NCI-H345 (cell line): ENCODE measurements at places on chromosomes 4 and X.
A peak's percentile ranks its signal among the peaks of the same experiment; 100 is the strongest.

DNA sequence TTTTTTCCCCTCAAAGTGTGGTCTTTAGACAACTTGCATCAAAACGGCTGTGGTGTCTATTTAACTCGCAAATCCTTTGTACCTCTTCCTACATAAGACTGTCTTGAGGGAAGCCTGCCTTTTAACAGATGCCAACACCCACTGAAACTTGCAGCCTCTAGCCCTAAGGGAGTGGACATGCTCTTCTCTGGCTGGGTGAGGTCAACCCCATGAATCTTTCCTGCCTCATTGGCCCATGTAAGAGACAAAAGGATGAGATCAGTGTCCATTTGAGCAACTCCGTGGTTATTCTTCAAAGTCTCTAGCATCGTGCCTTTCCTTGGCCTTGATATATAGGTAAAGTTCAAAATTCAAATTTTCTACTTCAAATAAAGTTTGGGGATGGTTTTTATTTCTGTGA is 134.7 kb downstream of the SHROOM3 start:
- no peak for DNase-seq

- no peak for DNase-seq
Measured at GRCh38 chr4:111537165-111537564, 608.1 kb upstream of the FAM241A start.

- DNase-seq = no peak
Measured at GRCh38 chr4:87258677-87259076, 38.3 kb upstream of the KLHL8 start.

DNA sequence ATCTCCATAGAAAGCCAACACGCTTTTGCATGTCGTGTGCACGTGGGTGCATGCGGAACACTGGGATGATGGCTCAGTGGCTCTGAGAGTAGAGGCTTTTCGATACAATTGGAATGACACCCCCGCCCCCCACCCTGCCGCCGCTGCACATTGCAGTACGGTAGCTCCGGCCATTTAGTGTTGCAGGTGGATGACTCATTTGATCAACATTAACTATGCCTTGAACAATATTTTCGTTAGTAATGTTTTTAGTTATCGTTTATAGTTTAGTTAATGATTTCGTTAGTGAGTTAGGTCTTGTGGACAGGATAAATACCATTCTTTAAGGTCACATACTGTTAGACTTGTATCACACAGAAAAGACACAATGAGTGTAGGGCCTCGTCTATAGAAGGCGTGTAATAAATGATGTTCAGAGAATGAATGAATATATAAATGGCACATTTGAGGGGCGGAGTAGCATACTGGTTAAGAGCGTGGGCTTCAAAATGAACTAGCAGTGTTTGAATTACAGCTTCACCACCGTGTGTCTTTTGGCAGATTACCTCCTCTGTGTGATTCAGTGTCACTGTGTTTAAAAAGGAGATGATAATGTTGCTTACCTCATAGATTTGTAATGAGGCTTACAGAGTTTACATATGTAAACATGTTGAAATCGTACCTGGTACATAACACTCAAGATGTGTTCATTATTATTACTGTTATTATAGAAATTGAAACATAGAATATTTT is 67.2 kb upstream of the TENM3 start:
- no peak for DNase-seq

GRCh38 chr4:127856196-127856812 is 24.4 kb upstream of the PLK4 start:
- DNase-seq = no peak

DNA sequence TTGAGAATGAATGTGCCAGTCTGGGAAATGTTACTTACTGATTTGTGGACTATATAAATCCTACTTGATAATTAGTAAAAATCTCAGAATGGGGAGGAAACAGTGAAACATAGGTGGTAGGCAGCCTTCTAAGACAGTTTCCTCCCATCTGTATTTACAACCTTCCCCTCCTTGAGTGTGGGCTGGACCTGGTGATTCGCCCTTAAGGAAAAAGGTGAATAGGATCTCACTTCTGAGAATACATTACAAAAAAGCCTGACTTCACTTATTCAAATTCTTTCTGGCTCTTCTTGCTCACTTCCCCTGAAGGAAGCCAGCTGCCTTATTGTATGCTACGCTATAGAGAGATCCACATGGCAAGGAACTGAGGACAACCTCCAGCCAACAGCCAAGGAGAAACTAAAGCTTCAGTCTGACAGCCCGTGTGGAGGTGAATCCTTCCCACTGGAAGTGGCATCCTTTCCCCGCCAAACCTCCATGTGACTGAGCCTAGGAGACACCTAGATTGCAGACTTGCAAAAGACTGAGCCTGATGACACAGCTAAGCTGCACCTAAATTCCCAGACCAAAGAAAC is 585.0 kb downstream of the STPG2 start:
- DNase-seq = no peak

DNA sequence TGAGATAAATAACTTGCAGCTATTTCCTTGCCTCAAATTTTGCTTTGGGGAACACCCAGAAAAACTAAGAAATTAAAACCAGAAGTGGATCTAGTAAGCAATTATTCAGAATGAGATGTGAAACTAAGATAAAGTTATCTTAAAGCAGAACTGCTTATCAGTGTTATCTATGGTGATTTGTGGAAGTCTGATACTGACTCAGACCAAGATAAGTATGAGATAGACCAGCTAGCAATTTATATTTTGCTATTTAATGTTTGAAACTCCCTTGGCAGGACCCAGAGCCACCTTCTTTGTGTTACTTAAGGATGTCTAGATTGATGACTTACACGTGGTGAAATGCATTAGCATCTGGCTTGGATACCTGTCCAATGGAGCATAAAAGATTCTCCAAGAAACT is 368.1 kb downstream of the EPHA5 start:
- DNase-seq = no peak

DNA sequence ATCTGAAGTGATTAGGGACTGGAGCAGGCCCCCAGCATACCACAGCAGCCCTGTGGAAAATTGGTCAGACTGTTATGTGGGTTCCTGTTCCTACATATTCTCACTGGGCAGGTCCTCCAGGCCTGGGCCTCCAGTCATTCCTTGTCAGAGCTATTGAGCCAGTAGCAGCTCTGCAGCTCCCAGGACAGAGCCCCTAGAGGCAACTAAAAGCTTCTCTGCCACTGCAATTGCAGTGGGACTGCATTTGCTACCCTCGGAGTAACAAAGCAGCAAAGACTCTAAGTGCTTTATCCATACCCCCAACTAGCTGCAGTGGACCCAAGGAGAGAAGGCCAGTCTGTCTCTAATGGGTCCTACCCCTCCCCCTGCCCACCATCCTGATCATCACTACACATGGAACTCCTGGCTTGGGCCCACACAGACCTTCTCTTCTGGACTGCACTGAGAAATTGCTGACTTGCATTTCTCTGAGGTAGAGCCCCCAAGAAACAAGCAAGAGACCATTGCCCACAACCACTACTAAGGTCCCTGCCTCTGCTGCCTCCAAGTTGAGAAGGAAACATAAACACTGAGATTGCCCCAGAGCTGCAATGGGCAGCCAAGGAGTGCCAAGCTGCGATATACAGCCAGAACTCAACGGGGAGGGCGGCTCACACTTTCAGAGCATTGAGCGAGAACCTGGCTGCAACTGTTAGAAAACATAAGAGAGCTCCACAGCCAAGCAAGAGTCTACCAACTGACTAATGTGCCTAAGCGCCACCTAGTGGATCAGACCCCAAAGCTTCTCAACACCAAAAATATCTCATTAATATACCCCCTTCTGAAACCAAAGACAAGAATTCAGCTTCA is 738.7 kb upstream of the NDST4 start:
- peak; percentile 3 for DNase-seq

- DNase-seq = no peak
Measured at GRCh38 chr4:13328591-13328990, 155.5 kb downstream of the RAB28 start.

DNA sequence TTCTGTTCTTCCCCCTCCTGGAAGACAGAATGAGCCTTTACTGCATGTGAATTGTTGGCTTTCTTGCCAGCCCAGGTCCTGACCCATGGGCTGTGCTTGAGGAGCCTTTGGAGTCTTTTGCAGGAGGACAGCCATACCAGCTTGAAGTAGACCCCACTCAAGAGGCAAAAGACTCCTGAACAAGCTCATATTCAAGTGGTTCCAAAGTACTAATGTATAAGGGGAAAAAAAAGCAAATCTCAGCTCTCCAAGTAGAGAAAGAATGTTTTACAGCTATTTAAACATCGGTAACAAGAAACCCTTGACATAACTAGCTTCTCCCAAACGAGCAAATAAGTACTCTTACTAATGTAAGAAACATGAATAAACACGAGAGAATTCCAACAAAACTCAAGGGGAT is 174.9 kb upstream of the MXRA5 start:
- no peak for DNase-seq

DNA sequence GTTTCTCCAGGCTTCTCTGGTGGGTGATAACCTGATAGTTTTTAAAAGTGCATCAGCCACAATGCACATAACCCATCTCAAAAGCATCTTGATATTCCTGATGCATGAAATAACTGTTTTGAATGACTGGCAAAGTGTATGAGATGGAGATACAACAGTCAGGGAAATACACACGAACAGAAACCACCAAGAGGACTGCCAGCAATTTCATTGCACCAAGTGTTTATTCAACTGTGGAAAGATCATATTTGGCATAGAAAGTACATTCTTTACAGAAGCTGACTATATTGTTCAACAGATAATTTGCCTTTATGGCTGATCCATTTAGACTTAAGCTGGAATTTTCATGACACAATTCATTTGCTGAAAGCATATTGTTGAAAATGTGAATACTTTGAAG is 139.5 kb downstream of the SLIT2 start:
- DNase-seq = no peak

- no peak for DNase-seq
Measured at GRCh38 chrX:135200297-135200696, 29.1 kb upstream of the CT55 start.

DNA sequence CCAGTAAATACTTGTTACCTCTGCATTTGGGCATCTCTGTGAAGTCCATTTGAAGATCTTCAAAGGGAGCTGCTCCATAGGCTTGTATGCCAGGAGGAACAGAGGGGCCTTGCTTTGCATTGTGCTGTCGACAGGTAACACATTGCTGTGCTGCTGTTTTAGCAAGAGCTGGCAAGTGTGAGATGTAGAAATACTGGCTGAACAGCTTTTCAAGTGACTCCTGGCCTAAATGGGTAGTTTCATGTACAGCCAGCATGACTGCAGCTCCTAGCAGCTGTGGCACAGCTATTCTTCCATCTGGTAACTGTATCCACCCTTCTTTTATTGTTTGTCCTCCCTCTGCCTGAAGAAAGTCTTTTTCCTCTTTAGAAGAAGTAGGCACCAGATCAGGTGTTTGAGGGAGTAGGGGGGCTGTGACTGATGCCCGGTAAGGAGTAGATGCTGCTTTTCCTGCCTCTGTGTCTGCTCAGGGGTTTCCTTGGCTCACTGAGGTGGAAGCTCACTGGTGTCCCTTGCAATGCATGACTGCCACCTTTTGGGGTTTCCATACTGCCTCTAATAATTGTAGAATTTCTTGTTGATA is 965.3 kb downstream of the CCSER1 start:
- DNase-seq = no peak

DNA sequence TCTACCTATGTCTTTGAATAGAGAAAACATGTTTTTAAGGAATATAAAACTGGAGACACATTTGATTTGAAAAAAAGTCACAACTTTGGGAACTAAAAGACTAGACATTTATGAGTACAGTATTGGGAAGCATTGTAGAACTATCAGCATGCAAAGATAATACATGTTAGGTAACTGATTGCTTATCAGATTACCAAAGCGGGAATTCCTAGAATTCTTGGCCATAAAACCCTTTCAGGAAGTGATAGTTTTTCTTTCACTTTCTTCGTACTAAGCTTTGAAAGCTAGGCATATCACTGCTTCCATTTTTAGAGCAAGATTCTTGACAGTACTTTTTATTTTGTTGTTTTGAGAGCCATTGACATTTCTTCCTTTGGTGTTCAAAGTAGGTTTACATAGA is 646.6 kb upstream of the PITX2 start:
- no peak for DNase-seq

- DNase-seq = peak; percentile 25
Measured at GRCh38 chr4:138367942-138368341, 125.8 kb upstream of the SLC7A11 start.

DNA sequence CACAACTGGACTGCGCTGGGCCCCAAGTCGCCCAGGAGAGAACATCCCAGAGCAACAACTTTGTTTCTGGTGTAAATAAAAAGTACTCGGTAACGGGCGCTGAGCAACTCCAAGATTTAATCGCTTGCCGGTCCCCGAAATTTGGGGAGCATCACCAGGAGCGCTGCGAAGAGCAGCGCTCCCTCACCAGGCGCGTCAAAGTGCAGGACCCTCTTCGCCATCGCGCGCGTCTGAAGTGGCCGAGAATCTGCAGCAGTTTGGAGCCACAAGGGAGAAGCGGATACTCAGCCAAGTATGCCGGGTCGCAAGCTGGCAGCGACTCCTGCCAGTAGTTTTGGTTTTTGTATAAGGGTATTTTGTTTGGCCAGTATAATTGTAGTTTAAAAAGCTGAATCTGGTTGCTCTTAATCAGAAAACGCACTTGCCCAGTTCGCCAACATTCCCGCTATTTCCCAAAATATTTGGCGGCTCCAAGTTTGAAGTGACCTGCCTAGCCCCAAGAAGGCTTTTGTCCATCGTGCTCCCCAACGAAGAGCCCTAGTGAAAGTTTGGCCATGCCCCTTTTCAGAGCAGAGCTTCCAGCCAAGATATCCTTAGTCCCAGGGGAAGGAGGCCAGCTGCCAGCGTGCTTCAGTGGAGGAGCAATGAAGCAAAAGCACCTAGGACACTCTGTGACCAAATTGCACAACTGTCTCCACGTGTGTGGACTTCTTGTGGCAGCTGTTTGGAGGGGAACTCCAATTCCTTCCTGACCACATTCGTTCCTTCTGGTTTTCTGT is 557 bp upstream of the KDR start:
- DNase-seq = peak; percentile 0

DNA sequence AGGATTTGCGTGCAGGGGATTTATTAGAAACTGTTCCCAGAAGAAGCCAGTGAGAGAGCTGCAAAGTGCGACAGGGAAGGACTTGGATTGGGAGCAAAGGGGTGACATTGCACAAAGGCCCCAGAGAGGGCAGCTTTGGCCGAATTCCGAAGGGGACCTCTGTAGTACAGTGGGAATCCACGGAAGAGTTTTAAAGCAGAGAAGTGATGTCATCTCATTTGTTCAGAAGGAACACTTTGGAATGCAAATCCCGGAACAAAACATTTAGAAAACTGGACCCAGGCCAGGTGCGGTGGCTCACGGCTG is 71.7 kb downstream of the FAM184B start:
- DNase-seq = no peak

- no peak for DNase-seq
Measured at GRCh38 chr4:26819026-26819425, 41.6 kb upstream of the STIM2 start.

DNA sequence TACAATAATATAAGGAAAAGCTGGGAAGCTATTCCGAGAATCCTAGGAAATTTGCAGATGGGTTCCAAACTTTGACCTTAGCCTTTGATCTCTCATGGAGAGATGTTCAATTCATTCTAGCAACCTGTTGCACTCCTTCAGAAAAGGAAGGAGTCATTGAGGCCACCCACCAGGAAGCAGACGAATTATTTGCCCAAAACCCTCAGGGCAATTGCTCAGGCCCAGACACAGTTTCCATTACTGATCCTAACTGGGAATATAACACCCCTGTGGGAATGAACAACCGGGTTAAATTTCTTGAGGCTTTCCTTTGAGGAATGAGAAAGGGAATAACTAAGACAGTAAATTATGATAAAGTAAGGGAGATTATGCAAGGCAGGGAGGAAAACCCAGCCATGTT is 13.5 kb upstream of the ZNF280C start:
- no peak for DNase-seq

GRCh38 chr4:177271915-177272766 is 37.5 kb upstream of the NEIL3 start:
- no peak for DNase-seq

- no peak for DNase-seq
Measured at GRCh38 chr4:111018216-111018615, 395.3 kb upstream of the PITX2 start.
